ENCODE measurements at places on chromosomes 1 and 21.

GRCh38 chr1:11790880-11791715 is 14.7 kb downstream of the MTHFR start:
- DNase-seq: peak; percentile 50

DNA sequence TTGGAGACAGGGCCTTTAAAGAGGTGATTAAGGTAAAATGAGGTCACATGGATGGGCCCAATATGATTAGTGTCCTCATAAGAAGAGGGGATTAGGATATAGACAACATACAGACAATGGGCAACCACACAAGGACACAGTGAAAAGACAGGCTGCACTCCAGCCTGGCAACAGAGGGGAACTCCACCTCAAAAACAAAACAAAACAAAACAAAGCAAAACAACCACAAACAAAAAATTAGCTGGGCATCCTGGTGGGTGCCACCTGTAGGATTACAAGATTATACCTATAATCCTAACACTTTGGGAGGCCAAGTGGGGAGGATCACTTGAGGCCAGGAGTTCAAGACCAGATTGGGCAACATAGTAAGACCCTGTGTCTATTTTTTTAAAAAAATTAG is 4.8 kb upstream of the MDM4 start:
- DNase-seq: no peak

- DNase-seq: no peak
Observed at GRCh38 chr21:44555200-44555875, 3.3 kb downstream of the KRTAP10-3 start.

- no peak for DNase-seq
Observed at GRCh38 chr1:36513676-36514473, 31.2 kb upstream of the CSF3R start.

GRCh38 chr1:94240822-94241221 is 3.4 kb upstream of the ARHGAP29 start:
- DNase-seq: no peak

- DNase-seq: no peak
Observed at GRCh38 chr1:84117868-84118267, 26.2 kb upstream of the PRKACB start.

DNA sequence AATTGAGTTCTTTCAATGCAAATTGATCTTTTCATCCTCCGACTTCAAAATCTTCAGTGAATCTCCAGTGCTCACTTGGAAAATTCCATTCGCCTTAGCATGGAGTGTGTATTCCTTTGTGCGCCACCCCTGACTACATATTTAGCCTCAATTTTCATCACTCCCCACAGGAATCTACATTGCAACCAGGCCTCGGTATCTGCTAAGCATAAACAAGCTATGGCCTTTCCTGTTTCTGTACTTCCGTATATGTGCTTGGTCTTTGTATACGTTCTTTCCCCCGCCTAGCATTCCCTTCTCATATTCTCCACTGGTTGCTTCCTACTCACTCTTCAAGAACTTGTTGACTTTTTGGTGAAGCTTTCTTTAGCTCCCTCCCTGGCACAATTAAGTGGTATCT is 470.8 kb downstream of the LMO4 start:
- no peak for DNase-seq

DNA sequence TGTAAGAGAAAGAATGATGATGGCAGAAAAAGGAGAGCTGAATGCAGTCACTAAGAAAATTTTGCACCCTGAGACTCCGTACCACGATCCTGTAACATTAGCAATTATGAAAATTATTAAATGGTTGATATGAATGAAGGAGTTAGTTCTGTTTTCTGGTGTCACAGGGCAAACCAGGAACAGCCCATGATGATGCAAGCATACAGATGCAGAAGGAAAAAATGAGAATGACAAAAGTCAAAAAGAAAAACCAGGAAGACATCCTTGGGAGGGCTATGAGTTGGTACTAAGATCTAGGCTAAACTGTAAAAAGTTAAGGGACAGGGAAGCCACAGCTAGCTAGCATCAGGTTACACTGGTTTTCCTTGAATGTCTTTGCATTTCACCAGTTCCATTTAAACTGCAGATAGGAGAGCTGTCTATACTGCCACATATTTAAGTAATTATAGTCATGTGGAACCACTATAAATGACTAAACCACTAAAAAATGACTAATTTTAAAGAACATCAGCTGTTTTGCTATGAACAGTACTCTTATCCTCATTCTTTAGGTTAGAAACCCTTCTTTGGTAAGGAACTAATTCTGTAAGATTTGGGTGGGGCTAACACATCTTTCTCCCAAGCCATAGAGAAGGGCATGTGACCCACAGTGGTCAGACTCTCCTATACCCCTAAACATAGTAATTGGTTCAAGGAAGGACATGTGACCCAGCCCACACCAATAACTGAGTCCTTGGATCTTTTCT is 11.4 kb downstream of the DOCK7 start:
- DNase-seq: no peak

GRCh38 chr21:29524055-29524454 is 225.3 kb downstream of the BACH1 start:
- DNase-seq: no peak

DNA sequence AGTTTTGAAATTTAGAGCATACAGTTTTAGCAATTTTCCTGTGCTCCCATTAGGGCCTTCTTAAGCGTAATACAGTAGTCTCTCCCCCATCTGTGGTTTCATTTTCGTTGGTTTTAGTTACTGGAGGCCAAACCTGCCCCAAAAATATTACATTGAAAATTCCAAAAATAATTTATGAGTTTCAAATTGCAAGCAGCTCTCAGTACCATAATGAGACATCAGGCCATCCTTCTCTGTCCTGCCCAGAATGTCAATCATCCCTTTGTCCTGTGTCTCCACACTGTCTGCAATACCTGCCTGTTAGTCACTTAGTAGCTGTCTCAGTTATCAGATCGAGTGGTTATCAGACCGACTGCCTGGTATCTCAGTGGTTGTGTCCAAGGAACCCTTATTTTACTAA is 45.4 kb downstream of the ADSS2 start:
- DNase-seq: no peak

- no peak for DNase-seq
Observed at GRCh38 chr1:212234431-212235395, 50.5 kb upstream of the PPP2R5A start.

DNA sequence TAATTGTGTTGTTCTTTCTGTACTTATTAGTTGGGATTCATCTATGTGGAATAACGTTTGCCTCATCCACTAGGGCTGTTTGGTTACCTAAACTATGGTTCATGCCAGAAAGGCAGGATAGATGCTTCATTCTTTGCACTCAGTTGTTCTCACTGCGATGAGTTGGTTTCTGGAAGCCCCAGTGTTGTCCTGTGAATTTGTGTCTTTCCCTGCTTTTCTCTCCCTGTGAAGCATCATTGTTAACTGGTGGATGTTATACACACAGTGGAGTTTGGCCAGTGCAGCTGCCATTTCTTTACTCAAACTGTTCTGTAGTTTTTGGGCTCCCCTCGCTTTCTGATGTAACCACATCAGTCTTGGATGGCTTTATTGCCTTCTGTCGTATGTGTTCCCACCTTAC is 143.6 kb upstream of the COL6A1 start:
- DNase-seq: peak; percentile 17

GRCh38 chr21:27536319-27536718 is 569.4 kb upstream of the ADAMTS5 start:
- no peak for DNase-seq

DNA sequence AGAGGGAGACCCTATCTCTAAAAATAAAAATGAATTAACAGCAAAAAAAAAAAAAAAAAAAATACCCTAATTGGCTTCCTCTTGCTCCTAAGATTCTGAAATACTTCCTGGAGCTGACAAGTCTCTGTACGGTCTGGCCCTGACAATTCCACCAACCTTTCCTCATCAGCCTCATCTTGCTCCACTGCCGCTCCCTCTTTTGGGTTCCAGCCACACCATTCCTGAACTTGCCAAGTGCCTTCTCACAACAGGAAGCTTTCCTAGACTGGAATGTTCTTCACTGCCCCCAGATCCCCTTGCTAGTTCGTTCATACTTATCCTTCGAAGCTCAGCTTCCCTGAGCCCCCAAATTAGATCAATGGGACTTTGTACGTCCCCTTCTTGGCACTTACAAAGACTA is 37.0 kb downstream of the AKNAD1 start:
- DNase-seq: no peak

All from midbrain (tissue), 1 donor.